Nucleus accumbens (tissue), 56 donors: ENCODE measurements at places on chromosomes 3 and 15.

DNA sequence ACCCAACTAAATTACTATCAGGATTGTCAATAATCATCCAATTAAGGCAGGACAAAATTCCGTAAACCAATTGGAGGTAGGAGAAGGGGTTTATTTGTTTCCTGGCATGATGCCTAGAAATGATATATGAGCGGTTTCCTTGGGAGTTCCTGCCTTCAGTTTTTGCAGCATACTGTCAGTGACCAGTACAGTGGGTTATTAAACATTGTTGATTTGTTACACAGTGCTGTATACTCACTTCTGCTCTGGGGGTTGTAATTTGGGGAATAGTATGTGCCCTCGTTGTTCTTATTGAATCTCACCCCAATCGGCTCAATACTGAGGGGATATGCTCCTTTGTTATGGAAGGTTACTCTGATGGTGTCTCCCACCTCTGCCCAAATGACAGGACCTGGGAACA is 22.2 kb downstream of the CP start:
- no peak for DNase-seq

DNA sequence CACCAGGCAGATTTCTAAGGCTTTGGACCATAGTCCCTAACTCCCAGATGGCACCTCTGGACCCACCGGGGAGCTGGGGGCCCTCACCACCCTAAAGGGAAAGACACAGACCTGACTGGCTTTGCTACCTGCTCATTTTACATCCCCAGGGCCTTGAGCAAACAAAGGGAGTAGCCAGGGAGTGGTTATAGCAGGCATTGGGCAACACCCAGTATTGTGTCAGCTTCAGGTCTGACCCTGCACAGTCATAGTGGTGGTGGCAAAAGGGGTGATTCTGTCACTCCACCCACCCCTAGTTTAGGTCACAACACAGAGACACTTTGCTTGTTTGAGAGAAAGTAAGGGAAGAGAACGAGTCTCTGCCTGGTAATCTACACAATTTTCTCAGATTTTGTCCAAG is 352.5 kb downstream of the DIPK2A start:
- DNase-seq: no peak

- DNase-seq: no peak
These were observed 379.8 kb downstream of the VPS13C start for GRCh38 chr15:61680260-61681037.

GRCh38 chr3:30578479-30578878 is 27.9 kb upstream of the TGFBR2 start:
- DNase-seq: peak; percentile 1

DNA sequence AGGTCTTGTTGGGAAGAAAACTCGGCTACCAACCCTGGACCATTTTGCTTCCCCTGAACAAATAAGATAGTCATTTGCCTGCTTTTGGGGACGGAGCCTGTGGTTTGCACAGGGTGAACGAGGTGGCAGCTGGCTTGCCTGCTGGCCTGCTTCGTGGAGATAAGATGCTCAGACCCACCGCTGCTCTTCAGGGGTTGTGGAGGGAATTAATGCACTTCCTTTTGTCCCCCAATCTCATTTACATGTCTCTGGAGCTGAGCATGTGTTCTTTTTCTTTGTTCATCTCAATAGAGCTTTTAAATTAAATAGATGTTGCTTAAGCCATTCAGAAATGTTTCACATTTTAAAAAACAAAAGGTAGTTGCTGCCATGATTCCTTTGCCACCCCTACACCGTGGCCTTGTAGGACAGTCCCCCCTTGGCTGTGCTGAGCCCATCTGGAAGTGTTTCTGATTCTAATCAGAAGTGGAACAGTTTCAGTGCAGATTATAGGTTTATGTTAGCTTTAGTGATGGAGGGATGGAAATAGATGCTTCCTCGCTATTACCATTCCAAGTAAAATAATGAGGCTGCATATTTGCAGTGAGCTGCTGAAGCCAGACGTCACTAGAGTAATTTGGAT is 25.6 kb downstream of the APBA2 start:
- DNase-seq: no peak

- no peak for DNase-seq
These were observed 8.3 kb upstream of the TASOR start for GRCh38 chr3:56691165-56692000.

DNA sequence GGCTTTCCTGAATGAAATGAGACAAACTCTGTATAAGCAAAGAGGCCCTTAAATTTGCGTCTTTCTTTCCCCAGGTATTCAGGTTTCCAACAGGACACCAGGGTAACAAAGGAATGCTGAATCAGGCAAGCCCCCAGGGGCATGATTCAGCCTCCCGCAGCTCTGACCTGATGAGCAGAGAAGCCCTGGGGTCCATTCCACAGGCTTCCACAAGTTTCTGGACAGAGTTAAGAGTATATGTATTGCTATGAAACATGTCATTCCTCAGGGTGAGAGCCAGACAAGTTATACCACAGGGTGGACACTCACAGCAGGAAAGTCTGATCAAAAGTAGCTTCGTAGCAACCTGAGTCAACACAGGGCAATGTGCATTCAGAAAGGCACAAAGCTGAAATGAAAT is 68.1 kb upstream of the CTNNB1 start:
- DNase-seq: no peak

DNA sequence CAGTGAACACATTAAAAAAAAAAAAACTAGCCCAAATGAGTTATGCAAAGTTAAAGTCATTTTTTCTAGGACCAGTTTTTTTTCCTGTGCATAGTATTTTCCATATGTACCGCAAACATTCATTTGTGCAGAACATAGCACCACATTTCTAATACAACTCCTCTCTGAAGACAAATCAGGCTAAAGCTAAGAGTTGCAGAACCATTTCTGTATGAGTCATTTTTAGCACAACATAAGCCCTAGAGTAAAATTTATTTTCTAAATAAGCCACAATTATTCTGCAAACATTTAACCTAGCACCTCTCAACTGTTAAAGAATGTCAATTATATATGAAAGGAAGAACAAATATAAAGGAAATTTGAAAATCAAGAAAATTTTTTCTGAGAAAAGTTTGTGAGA is 375.8 kb downstream of the TIGIT start:
- no peak for DNase-seq

DNA sequence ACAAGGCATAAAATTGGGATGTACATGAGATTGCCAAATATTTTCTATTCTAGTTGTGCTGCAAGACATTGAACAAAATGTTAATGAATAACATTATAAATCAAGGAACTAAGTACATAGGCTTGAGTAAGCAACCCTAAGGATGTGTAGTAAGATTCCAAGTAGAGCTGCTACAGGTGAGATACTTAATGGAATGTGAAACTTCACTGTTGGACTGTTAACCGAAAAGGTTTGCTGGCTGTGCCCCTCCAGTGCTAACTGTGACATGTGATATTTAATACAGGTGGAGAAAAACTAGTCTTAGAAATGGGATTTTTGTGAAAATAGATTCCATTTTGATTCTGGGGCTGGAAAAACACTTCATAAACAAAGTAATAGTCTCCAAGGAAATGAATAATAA is 52.4 kb downstream of the TSC22D2 start:
- no peak for DNase-seq

DNA sequence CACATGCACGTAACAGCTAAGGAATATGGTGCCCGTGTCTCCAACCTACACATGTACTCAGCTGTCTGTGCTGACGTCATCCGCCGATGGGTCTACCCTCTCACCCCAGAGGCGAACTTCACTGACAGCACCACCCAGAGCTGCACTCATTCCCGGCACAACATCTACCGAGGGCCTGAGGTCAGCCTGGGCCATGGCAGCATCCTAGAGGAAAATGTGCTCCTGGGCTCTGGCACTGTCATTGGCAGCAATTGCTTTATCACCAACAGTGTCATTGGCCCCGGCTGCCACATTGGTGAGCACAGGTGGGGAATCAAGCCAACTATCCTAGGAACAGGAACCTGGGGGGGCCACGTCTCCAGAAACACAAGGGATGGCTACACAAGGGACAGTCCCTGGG is 5.3 kb downstream of the EIF2B5 start:
- no peak for DNase-seq

GRCh38 chr3:180700941-180701340 is 21.7 kb upstream of the CCDC39 start:
- no peak for DNase-seq

GRCh38 chr3:126742057-126742456 is 38.0 kb downstream of the CHCHD6 start:
- DNase-seq: no peak

DNA sequence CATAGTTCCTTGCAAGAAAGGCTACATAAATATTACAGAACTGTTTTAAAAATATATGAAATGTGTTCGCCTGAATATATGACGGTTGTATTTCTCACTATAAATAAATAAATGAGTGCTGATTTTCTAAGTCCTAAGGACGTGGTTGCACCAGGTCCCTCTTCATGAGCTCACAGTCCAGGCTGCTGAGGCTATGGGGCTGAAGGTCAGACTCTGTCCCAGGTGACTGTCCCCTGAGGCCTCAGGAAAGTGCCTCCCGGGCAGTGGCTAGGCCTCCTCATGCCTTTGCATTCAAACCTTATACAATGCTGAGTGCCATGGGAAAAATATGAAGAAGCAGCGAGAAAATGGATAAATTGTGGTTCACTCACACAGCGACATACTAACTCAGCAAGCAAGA is 43.5 kb upstream of the SSR3 start:
- no peak for DNase-seq

GRCh38 chr15:78654272-78654671 is 13.3 kb upstream of the CHRNB4 start:
- no peak for DNase-seq

DNA sequence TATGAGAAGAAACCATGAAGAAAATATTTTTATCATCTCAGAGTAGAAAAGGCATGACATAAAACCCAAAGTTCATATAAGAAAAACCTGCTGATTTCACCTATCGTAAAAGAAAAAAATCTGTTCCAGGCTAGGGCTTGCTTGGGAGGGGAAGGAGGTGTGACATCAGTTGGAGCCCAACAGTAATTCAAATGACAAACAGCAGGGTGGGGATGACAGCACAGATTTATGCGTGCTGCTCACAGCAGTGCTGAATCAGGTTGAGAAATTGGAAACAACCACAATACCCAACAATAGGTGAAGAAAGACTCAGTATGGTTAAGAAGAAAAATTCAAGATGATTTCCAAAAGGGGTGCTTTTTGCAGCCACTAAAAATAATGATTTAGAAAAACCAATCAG is 172.4 kb downstream of the PDE8A start:
- no peak for DNase-seq

- no peak for DNase-seq
These were observed 3.2 kb downstream of the SHF start for GRCh38 chr15:45184562-45185041.

- DNase-seq: no peak
These were observed 48.1 kb downstream of the SLC6A6 start for GRCh38 chr3:14450506-14450905.

- DNase-seq: no peak
These were observed 41.3 kb downstream of the MYRIP start for GRCh38 chr3:39850716-39851032.

DNA sequence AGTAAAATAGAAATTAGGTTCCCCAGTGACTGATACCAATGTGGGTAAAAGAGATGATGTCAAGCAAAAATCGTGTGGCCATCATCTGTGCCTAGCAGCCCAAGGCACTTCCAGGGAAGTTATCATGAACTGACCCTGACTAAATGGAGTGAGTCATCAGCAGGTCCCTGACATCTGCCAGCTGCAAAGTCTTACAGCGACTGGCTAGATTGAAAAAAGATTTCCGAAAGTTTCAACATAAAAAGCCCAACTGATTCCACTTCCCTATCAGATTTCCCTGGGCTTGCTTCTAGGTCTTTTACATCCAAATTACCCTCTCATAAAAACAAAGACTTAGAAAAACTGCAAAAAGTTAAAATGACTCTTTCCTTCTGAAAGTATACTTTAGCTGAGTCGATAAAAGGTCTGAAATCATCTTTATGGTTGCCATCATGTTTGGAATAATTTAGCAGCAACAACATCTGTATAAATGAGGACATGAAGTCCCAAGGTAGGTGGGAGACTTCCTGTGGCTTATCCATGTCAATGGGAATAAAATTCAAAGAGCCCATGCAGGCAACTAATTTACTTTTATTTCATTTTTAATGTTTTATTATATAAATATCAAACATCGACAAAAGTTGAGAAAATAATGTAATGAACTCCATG is 342.8 kb downstream of the ERC2 start:
- DNase-seq: no peak

- DNase-seq: no peak
These were observed 18.1 kb downstream of the METTL6 start for GRCh38 chr3:15409239-15409638.

DNA sequence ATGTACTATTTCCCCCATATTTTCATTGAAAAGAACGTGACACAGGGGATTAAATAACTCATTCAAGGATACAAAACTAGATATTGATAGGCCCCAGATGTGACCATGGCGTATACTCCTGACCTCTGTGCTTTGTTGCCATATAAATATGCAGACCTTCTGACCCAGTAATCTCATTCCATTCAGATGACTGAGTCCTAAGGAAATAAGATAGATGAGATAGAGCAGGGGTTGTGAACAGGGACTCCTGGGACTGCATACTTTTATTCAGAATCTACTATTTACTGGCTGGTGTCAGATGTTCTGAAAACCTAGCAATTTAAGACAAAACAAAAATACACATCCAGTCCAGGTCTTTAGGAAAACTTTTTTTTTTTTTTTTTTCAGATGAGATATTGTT is 139.2 kb upstream of the MANF start:
- no peak for DNase-seq

GRCh38 chr15:27166917-27167316 is 195.9 kb downstream of the GABRG3 start:
- DNase-seq: no peak

- DNase-seq: no peak
These were observed 221.0 kb upstream of the EOMES start for GRCh38 chr3:27943106-27943505.

- DNase-seq: no peak
These were observed 67.4 kb downstream of the PIK3R4 start for GRCh38 chr3:130679218-130679617.

- DNase-seq: no peak
These were observed 331.0 kb downstream of the OCA2 start for GRCh38 chr15:27767918-27768640.

DNA sequence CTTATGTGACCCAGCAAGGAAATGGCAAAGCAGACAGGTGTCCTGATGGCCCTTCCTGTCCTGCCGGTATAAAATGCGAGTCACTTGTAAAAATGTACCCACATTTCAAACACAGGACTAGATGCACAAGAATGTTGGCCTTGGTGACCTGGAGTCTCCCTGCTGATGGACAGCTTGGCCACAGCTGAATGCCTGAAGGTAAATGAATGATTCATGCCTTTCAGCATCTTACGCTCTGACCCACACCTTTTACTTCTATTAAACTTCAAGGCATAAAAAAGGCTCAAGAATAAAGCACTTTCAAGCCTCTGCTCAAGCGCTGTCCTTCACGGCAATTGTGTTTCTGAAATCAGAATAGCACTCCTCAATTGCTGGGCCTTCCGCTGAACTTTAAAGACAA is 228.0 kb upstream of the SLCO3A1 start:
- DNase-seq: no peak
